ENCODE measurements at places on chromosomes 12 and 14.
A peak's percentile ranks its signal among the peaks of the same experiment; 100 is the strongest.

DNA sequence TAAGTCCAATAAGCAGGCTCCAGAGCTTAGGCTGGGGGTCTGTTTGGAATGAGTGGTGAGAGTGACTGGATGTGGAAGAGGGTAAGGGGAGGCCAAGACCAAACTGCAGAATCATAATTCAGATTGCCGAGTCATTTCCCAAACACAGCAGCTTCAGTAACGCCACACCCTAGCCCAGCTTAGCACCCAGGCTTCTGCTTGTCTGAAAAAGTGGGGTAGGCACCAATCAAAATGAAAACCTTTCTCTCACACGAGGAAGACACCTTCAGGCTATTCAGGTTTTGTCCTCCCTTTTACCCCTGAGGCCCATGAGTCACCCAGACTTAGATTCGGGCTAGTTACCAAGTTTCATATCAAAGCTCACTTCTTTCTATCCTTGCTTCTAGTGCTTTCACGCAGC is 306.1 kb downstream of the DAD1 start:
- no peak for DNase-seq

DNA sequence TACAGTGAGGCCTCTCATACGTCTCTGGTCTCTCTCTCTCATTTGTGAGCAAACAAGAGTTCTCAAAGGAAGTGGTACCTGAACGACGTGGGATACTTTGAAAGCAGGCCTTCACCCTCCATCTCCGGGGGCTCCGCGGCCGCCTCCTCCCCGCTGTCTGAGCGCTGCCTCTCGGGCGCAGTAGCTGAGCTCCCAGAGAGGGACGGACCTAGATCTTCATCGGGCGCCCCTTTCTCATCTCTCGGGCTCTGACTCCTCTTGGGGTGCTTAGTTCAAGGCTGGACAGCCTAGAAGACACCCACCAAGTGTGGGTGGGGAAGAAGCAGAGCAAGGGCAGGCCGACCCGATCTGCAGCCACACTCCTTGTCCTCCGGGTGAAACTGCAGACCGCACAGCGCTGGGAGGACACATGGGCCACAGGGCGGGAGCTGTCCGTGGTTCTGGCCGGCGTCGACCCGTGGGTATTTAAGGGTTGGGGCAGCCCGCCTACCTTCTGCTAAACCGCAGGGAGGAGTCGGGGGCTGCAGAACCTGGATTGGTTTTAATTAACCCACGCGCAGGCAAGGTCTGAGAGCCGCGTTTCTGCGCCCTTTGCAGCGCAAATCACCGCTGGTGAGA is 92.7 kb downstream of the PAH start:
- peak; percentile 79 for DNase-seq

DNA sequence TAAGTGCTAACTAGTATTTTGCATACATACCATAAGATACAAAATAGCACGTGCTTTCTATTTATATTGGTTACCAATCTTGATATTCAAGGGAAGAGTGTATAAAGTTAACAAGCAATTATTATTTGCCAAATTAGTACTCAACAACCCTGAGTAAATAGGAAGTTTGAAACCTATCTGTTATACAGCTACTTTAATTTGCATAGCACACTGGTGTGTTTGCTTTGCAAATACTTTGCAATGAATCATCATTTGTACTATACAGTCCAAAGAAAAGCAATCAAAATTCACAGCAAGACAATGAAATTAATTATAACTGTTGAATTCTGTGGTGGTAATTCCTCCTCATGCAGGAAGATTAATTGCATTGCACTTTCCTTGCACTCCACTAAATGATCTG is 469.1 kb downstream of the PRKD1 start:
- no peak for DNase-seq

DNA sequence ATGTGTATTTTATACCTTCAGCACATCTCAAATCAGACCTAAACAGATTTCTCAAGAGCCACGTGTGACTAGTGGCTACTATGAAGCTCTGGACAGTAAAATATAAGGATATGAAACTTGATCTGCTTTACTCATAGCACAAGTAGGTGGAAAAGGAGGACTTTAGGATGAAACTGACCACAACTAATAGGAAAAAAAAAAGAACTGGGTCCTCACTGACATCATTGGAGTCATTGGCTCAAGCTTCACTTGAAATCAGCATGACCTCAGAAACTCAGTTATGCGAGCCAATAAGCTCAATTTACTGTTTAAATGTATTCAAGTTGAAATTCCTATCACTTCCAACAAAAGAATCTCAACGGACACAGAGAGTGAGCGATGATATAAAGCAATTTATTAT is 34.1 kb upstream of the CIT start:
- DNase-seq, result no peak

GRCh38 chr12:19115285-19115684 is 14.2 kb upstream of the PLEKHA5 start:
- DNase-seq, result no peak

- DNase-seq, result no peak
These were observed 45.0 kb upstream of the REP15 start for GRCh38 chr12:27651201-27651600.

DNA sequence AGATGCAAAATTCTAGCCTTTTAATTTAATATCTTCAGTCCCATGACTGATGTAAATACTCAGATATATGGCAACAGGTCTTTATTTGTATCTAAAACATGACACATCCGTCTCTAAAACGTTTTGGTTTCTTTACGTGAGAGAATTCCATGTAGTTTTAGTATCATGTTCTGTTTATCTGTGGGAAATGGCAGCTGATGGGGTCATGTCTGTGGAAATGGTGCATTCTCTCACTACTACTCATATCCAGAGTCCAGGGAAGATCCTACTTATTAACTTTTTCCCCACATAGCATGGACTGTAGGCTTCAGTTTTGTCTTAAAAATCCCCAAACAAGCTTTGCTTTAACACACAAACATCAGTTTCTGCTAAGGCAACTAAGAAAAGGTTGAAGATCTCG is 53.8 kb downstream of the SPTLC2 start:
- no peak for DNase-seq

DNA sequence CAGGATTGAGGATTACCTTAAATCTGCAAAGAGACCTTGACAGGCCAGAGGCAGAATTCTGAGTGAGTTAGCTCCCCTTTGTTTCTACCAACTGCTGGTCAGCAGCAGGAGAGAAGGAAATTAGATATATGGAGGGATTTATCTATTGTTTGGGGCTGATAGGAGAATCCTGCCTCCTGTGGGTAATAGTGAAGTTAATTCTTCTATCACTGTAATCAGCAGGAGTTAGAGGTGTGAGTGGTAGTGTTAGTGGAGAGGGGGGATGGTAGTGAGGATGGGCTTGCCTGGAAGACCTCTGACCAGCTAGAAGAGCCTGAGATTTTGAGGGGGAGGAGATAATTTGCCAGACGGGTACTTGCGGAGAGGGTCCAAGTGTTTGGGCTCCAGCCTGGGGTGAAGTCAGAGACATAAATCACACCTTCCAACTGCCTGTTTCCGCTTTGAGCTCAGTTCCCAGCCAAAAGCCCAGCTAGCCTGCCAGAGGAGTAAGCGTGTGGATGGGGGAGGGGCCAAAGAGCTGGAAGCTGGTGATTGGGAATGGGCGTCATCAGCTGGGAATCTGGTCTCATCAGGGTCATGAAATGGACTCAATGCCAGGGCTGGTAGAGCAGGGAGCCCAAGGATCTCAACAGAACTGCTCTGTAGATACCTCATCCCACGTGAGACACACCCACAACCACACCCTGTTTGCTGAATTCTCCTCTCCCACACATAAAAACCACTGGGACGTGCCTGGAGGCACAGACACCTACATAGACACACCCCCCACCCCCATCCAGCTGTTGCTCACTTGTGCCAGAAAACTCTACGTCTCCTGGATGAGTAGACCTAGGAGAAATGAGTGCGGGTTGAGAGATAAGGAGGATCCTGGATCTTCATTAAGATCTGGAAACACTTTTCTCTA is 13.1 kb upstream of the ITGA5 start:
- DNase-seq, result no peak

- DNase-seq, result no peak
These were observed 1.8 kb upstream of the GCN1 start for GRCh38 chr12:120196363-120196762.

GRCh38 chr14:36405589-36406274 is 85.3 kb upstream of the MBIP start:
- no peak for DNase-seq

- DNase-seq, result no peak
These were observed 4.5 kb upstream of the GOLGA5 start for GRCh38 chr14:92789457-92790089.

DNA sequence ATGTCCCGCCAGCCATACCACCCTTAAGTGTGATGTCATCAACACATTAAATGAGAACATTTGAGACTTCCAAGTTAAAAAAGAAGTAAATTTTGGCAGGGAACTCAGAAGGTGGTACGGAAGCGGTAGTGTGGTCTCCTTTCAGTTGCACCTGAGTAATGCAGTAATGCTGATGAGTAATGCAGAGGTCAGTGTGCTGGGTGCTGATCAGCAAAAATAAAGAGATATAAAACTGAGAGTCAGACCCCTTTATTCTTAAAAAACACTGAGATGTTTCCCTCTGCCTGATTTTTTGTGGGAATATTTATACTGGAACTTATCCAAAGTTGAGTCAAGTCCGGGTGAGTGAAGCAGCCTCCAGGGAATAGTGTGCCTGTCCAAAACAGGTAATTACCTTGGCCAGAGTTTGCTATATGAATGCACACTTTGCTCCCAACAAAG is 370.6 kb upstream of the PRICKLE1 start:
- no peak for DNase-seq

- DNase-seq, result no peak
These were observed 273.8 kb downstream of the TTC8 start for GRCh38 chr14:89098254-89098653.

- no peak for DNase-seq
These were observed 263.9 kb upstream of the TMTC1 start for GRCh38 chr12:30047516-30048254.

- DNase-seq, result no peak
These were observed 105.2 kb downstream of the MED13L start for GRCh38 chr12:116172224-116172849.

DNA sequence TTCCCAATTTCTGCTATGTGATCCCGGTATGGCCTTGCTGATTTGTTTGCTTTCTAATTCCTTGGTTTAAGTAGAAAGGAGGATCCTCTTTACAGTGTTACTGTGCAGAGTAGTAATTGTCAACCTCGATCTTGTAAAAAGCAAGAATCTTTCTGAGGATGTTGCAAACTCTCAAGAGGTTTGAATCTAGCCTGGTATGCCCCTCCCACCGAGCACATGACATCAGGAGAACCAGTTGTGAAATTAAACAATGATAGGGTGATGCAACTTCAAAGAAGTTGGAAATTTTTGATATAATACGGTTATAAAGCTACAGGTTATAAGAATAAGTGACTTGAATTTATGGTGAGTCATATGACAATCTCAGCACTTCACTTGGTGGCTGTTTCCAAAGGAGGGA is 35.0 kb upstream of the FUT8 start:
- DNase-seq, result no peak

GRCh38 chr12:32208355-32208754 is 101.7 kb downstream of the BICD1 start:
- DNase-seq, result no peak

DNA sequence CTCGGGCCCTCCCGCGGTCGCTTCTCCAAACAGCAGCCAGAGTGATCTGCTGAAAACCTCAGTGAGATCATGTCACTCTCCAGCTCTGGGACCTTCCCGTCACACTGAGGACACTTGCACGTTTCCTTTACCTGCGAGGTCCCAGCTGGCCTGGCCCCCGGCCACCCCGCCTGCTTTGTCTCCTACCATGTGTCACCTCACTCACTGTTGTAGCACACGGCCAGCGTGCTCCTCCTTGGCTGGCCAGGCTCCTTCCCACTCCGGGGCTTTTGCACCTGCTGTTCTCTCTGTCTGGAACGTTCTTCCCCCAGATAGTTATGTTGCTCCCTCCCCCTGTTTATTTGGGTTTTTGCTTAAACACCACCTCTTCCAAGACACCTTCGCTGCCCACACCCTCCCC is 199.0 kb downstream of the TSPAN9 start:
- no peak for DNase-seq

Data from type B pancreatic cell (in vitro differentiated cells).